ENCODE measurements at places on chromosomes 4 and X.

DNA sequence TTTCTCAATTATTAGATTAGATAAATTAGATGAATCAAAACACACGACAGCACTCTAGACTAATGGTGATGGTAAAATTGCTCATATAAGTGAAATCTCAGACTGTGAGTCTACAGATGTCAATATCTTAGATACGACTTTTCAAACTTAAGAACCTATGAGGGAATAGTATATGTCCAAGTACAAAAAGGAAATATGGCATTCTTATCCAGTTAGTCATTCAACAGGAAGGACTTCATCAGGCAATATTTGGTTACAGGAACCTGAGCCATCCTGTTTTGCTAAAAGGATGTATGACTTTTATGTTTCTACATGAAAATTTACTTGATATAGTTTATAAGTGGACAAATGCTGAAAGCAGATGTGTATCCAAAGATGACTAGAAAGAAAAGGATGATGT lies 107.0 kb downstream of the CT47B1 start:
- no peak for DNase-seq

DNA sequence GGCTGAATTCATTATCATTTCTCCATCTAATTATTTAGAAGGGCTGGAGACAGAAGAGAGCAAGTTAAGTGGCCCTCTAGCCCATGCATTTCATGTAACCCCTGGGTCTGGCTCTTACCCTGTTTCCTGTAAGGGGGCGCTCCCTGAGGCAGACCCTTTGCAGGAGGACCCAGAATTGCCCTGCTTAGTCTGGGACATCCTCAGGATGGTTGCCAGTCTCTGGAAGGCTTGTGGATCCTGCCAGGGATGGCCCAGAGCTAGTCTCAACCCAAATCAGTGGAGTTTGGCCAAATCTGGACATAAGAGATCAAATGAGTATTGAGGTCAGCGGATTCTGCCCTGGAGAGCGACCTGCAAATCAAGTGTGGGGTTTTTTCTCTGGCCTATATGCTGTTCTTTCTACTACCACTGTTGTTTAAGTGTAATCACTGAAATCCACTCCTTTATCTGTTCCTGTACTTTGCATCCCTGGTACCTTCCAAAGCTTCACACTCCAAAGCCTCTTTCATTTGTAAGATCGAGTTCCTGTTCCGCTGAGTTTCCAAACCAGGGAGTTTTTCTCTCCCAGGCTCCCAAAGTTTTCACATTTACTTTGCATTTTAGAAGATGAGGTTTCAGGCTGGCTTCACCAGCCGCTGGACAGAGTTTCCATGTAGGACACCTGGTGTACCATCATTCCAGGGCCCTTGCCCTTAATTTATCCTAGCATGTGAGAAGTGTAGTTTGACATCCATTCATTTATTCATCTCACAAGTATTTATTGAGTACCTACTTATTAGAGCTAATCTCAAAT lies 6.3 kb downstream of the KLF3 start:
- no peak for DNase-seq

- DNase-seq = no peak
Measured at GRCh38 chr4:7841894-7842293, 97.8 kb downstream of the AFAP1 start.

- DNase-seq = no peak
Measured at GRCh38 chr4:90375081-90375480, 247.9 kb downstream of the CCSER1 start.

Measured in suppressor macrophage (primary cell).